ENCODE measurements at places on chromosomes 3 and 15. TPM values are rescaled to one million over a fixed set of nuclear protein-coding genes. Genes with fewer than 3 reads are reported as not detected.

Gene FEZF2
- not detected for total RNA-seq

Gene ARPIN
- total RNA-seq: 12.7 TPM

Gene LRRIQ4
- total RNA-seq: not detected

Gene ECE2
- under 0.01 TPM for total RNA-seq

Gene MCTP2
- total RNA-seq: 19.6 TPM

Gene RETNLB
- total RNA-seq: not detected

Gene MUC20
- 0.50 TPM for total RNA-seq

Gene DGKG
- 0.87 TPM for total RNA-seq

Gene DUOXA2
- total RNA-seq: not detected

Gene NPAP1
- not detected for total RNA-seq

Gene PAQR5
- total RNA-seq: 7.9 TPM

Gene CSPG4
- total RNA-seq: 130 TPM

Gene LYZL4
- not detected for total RNA-seq

Gene PARP15
- 0.87 TPM for total RNA-seq

Gene RLBP1
- total RNA-seq: not detected

Gene ATP10A
- 5.8 TPM for total RNA-seq

Gene LMCD1
- 41.8 TPM for total RNA-seq

Gene INTS14
- total RNA-seq: 40.1 TPM

Gene PDZRN3
- total RNA-seq: 51.2 TPM

Gene DALRD3
- total RNA-seq: 66.0 TPM

Gene KY
- total RNA-seq: 1.6 TPM

Gene AMIGO3
- total RNA-seq: 0.29 TPM

Gene KCNMB2
- under 0.01 TPM for total RNA-seq

Gene CASR
- total RNA-seq: not detected

Gene SLC33A1
- total RNA-seq: 39.7 TPM

Gene DPH3
- 19.1 TPM for total RNA-seq

Gene KCNMB3
- 0.50 TPM for total RNA-seq

Gene GOLGA8T
- not detected for total RNA-seq

Gene NME9
- total RNA-seq: not detected

Gene CD276
- 170 TPM for total RNA-seq

Gene P3H2
- 13.9 TPM for total RNA-seq

Gene NMNAT3
- 0.83 TPM for total RNA-seq

Gene ANKRD34C
- not detected for total RNA-seq

Gene CPN2
- total RNA-seq: not detected

Gene RTP4
- 2.8 TPM for total RNA-seq

Gene FMN1
- 23.3 TPM for total RNA-seq

Gene RPL39L
- total RNA-seq: 35.6 TPM

Gene ZBED2
- total RNA-seq: not detected

Gene CCR9
- total RNA-seq: not detected

Gene HES1
- 2.0 TPM for total RNA-seq

Gene CEMIP
- total RNA-seq: 613 TPM

Gene RBPMS2
- not detected for total RNA-seq

Gene TNNC1
- total RNA-seq: not detected

Gene KBTBD13
- total RNA-seq: under 0.01 TPM

Gene SOX14
- total RNA-seq: not detected

Gene GOLGA6A
- total RNA-seq: not detected

Gene GOLGA8H
- 0.44 TPM for total RNA-seq

Gene QRICH1
- 82.7 TPM for total RNA-seq

Gene UBAP1L
- 1.5 TPM for total RNA-seq

Gene RARRES1
- total RNA-seq: 232 TPM

Gene ABI3BP
- 21.2 TPM for total RNA-seq

Gene MUC4
- total RNA-seq: not detected

Gene DAZL
- total RNA-seq: not detected

Gene MOBP
- under 0.01 TPM for total RNA-seq

Gene ARHGAP31
- 4.2 TPM for total RNA-seq

Gene FHIT
- total RNA-seq: 2.5 TPM

Gene FANCD2OS
- not detected for total RNA-seq

Gene TMEM39A
- total RNA-seq: 59.1 TPM
